ENCODE measurements at places on chromosomes 3 and 15.
A peak's percentile ranks its signal among the peaks of the same experiment; 100 is the strongest.

DNA sequence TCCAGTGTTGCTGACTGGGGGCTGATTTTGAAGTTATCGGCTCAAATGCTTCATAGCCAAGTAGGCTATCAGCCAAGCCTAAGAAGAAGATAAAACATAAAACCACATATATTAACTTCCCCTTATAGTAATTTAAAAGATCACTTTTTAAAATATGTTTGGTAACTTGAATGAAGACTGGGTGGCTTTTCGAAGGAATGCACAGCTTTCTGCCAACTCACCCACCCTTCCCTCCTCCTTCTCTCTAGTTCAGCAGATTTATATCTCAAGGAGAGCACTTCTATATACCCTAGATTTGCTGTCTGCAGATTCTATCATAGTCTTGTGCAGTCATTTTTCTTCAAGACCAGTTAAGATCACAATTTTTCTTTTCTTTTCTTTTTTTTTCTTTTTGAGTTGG is 189.4 kb upstream of the CHRM5 start:
- no peak for DNase-seq

DNA sequence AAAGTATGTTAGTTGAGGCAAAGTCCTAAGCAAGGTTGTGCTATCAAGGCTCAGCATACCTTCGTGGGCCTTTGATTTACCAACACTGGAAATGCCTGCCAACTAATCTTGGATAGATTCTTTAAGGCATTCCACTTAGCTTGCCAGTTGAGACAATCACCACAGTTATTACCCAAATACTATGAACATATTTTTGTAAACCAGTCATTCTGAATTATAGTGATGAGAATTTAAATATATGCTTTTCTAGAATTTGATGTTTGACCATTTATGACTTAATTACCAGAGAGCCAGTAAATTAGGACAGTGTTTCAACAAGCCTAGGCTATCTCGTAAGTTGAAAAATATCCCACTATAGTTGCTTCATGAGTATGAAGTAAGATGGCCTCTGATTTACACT is 15.5 kb downstream of the TRIM59 start:
- DNase-seq: no peak

DNA sequence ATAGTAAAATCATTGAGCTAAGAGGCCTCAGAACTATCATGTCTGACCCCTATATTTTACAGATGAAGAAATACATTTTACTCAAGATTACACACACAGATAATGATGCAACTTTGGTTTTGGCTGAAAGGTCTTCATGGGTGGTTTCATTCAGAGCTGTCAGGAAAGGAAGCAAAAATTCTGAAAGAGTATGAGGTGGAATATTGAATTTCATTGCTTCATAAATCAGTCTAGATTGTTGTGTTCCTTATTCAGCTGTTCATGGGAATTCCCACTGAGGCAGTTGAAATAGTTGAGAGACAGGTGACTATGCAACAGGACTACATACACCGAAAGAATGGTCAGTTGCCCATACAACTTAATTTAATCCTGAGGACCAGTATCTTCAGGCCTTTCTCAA is 39.4 kb downstream of the CD200 start:
- DNase-seq: peak; percentile 35

DNA sequence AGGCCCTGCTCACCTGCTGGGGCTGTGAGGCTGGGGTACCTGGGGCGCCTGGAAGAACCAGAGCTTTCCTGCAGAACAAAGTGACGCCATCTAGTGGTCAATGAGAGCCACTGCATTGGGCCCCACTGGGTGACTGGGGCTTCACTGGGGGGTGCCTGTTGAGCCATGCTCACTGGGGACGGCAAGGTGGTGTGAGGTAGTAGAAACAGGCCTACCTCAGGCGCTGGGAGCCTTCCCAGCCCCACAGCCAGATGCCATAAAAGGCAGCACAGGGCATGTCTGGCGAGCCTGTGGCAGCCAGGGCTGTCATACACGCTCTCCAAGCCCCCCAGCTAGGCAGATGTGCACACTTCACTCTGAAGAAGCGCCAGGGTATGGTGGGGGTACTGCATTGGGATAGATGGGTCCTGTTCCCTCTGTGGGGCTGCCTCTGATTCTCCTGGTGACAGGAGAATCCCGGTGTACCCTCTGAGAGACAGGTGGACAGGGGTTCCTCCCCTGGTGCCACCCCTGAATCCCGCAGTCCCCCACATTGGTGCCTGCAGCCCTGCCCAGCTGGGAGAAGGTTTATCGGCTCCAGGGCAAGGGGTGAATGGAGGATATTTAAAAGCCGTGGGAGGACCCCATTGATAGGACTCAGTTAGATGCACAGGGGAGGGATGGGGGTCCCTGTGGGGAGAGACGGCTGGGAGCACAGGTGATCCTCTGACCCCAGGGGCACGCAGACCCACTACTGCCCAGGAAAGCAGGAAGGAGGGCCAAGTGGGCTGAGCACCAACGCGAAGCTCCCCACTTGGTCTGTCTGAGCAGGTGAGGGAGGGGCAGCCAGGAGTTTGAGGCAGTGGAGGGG is 178.8 kb downstream of the NSMCE3 start:
- DNase-seq: peak; percentile 10

DNA sequence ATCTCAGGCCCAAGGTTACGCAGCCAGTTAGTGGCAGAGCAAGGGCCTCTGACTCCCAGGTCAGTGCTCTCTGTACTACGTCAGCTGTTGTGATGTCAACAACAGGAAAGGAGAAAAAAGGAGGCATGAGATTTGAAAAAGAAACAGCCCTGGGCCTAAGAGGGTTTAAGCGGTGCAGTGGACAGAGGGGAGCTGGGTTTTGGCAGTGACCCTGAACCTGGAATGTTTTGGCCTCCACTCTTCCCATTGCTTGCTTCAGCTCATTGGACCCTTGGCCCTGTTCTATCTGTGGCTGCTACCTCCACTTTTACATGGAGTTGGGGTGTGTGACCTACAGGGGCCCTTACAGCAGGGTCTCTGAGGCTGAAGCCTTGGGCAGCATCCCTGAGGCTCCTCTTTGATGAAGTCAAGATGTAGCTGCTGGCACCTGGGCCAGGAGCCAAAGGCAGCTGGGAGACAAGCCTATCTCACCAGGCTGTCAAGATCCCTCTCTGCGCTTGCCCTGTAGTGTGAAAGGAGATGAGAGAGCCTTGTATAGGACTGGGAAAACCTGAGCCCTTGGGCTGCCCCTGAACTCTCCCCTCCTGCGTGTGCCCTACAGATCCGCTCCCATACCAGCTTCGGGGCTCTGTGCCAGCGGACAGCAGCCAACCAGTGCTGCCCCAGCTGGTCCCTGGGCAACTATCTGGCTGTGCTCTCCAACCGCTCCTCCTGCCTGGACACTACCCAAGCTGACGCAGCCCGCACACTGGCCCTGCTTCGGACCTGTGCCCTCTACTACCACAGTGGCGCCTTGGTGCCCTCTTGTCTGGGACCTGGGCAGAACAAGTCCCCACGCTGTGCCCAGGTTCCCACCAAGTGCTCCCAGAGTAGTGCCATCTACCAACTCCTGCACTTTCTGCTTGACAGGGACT is 8.7 kb downstream of the DISP2 start:
- no peak for DNase-seq

- no peak for DNase-seq
Observed at GRCh38 chr3:175430983-175431773, 572.0 kb downstream of the NAALADL2 start.

DNA sequence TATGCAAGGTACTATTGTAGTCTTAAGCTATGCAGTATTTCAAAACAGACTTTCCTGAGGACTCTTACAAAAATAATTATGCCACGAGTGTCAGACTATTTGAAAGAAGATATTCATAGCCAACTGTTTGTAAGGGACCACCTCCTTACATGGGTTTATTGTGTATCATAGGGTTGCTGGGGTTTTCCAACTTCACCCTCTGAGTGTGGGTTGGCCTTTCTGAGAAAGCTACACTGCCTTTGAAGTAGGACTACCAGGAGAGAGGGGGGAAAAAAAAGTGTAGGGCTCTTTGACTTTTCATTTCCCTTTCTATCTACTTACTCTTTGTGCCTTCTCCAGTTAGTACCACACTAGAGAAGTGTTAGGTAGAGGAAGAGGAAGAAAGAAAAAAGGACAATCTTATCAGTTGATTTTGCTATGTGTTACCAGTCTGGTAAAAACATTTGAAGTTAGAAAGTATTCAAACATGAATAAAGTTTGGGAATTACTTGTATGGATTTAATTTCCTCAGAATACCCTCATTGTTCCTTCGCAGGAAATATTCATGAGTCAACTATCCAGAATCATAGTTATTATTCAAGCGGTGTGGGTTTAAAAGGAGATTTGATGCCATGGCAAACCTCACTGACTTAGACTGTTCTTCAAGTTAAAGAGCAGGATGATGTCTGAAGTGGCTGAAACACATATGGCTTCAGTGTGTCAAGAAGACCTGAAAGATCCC is 329.3 kb upstream of the THBS1 start:
- DNase-seq: no peak

- no peak for DNase-seq
Observed at GRCh38 chr15:84921121-84921520, 36.7 kb downstream of the SLC28A1 start.

- DNase-seq: no peak
Observed at GRCh38 chr3:50572801-50573371, 3.6 kb downstream of the HEMK1 start.

DNA sequence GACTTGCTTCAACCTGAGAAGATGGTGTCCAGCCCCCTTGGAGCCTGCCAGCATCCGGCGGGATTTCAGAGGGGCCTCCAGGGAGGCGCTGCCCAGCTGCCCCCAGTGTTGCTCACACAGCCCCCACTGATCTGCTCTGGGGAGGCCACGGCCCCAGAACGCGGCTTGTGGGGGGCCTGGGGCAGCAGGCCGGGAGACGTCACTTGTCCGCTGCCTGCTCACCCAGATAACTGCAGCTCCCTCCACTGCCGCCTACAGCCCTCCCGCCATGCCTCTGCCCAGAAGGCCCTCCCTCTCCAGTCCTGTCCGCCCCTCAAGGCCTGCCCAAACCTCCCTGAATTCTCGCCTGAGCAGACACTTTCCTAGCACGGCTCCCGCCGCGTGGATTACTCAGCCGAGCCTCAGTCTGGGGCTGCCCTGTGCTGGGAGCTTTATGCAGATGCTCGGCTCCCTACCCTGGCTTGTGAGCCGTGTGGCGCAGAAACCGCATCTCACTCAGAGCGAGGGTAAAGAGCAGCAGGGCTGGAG is 17.2 kb upstream of the ADIPOQ start:
- no peak for DNase-seq

- DNase-seq: no peak
Observed at GRCh38 chr15:90870354-90871138, 2.2 kb downstream of the FURIN start.

- no peak for DNase-seq
Observed at GRCh38 chr3:56916716-56917360, 115.1 kb upstream of the ARHGEF3 start.

- DNase-seq: peak; percentile 54
Observed at GRCh38 chr3:98778852-98779413, 15.8 kb downstream of the ST3GAL6 start.

DNA sequence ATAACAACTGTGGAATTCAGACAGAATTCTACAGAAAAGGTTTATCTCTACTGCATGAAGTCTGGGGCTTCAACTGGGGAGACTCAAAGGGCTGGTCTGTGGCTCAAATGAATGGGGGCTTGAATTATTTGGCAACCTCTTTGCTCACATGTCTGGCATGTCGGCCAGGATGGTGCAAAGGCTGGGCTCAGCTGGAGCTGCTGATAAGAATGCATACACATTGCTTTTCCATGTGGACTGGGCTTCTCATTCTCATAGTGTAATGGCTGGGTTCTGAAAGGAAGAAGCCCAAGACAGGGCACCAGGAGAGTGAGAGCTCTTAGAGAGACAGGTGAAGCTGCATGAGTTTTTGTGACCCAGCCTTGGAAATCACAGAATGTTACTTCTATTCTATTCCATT is 194.3 kb upstream of the SGO1 start:
- DNase-seq: no peak

- DNase-seq: no peak
Observed at GRCh38 chr3:25707268-25707926, 42.7 kb upstream of the TOP2B start.

DNA sequence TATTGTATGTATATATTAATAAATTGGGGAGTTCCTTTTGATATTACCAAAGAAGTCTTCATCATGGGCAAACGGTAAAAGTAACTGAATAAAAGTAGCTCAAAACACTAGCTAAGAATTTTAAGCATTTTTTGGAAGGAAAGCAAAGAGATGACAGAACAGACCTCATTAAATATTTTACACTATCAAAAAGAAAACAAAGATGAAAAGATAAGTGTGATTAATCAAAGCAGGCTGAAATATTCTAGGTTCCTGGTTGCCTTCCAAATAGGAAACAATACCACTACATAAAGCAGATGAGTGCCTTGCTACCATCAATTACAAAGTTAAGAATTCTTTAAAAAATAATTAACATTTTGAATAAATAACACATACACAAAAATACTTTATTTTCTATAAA is 3.6 kb downstream of the NKIRAS1 start:
- DNase-seq: no peak

DNA sequence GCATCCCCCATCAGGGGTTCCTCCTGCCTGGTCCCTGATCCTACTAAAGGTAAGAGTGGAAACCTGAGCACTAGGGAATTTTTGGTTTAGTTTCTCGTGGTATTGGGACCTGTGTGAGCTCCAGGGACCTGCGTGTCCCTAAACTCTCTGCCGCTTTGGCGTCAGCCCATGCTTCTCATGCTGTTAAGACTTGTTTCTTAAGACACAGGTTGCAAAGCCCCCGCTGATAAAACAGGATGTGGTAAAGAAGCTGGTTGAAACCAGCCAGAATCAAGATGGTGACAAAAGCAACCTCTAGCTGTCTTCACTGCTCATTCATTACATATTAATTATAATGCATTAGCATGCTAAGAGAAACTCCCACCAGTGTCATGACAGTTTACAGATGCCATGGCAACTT is 64.6 kb downstream of the LYZL4 start:
- peak; percentile 75 for DNase-seq
